ENCODE measurements at places on chromosomes 5 and 9.

DNA sequence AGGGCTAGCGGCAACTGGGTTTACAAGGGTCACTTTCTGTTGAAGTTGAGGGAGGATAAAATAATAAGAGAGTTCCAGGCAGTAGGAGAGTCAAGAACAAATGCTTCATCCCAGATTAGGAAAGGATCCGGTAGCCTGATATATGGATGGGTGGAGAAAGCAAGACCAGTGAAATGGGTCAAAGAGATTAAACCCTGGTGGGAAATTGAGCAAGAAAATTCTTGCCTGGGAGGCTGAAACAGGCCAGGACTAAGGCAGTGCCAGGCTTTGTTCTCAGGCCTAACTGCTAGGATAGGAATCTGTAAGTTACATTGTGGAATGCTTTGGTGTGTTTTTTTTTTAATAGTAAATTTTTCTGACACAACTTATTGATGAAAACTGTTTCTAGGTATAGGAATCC lies 257.4 kb upstream of the RFX3 start:
- no peak for DNase-seq

- DNase-seq, result peak; percentile 64
Observed at GRCh38 chr5:431001-431710, 11.8 kb upstream of the EXOC3 start.

DNA sequence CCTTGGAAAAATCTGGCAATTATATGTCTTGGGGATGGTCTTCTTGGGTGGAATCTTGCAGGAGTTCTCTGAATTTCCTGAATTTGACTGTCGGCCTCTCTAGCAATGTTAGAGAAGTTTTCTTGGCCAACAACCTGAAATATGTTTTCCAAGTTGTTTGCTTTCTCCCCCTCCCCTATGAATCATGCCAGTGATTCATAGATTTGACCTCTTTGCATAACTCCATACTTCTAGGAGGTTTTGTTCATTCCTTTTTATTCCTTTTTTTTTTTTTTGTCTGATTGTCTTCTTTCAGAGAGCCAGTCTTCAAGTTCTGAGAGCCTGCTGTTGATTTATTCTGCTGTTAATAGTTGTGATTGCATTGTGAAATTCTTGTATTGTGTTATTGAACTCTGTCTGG lies 56.7 kb upstream of the SLC44A1 start:
- no peak for DNase-seq

GRCh38 chr9:27341545-27342294 lies 44.8 kb upstream of the EQTN start:
- DNase-seq, result no peak

DNA sequence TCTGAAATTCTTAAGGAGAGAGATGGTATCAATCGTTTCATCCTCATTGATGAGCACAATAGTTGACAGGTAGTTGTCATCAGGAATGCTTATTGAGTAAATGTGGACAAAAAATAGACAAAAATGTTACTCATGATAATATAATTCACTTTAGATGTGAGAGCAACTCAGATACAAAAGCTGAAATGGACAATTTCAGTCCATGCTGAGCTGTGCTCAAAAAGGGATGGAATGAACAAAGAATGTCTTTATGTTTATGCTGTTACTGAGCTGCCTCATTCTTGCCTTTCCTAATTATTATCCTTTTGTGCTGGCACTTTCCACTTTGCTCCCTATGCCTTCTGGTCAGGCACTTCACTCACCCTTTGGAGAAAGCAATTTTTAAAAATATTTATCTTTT lies 49.5 kb downstream of the JAKMIP2 start:
- DNase-seq, result no peak

DNA sequence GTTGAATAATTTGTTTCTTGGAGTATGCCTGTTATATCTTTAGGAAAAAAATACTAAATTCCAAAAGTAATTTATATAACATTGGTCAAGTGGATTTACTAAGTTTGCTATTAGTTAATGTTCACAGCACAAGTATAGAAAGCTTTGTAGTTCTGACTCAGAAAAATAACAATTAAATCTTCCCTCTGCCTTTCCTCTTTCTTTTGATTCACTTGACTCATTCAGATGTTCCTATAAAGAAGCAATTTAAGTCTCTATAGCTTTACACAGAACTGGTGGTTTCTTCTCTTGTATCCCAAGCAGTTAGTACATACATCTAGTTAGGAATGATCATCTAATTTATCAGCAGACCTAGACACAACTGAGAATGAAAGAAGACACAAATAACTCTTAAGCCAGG lies 4.5 kb upstream of the CDC42SE2 start:
- no peak for DNase-seq

- no peak for DNase-seq
Observed at GRCh38 chr9:128310461-128310860, 11.8 kb downstream of the TRUB2 start.

DNA sequence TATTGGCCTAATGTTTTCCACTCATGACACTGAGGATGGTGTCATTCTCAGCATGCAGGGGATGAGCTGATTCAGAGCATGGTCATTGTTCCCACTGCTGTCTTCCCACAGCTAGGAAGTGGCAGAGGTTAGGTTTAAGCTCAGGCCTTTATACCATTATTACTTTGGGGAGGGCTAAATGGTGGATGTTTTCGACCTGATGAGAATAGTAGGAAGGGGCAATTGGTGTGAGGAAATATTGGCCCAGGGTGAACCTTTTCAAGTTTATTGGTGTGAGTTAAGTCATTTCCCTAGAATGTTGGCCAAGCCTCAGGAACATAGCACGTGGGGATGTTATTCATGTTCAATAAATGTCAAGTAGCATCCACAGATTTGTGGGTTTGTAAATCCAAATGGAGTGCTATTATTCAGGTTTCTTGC lies 59.6 kb downstream of the ARHGAP26 start:
- DNase-seq, result no peak

GRCh38 chr5:135874461-135874860 lies 21.2 kb downstream of the IL9 start:
- no peak for DNase-seq

DNA sequence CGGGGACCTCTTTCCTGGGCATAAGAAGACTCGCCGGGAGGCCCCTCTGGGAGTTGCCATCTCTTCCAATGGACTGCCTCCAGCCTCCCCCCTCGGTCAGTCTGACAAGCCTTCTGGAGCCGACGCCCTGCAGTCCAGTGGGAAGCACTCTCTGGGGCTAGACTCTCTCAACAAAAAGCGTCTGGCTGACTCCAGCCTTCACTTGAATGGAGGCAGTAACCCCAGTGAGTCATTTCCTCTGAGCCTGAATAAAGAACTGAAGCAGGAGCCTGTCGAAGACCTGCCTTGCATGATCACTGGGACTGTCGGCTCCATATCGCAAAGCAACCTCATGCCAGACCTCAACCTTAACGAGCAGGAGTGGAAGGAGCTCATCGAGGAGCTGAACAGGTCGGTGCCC lies 28.4 kb upstream of the LTC4S start:
- no peak for DNase-seq

- DNase-seq, result no peak
Observed at GRCh38 chr5:77400645-77401044, 91.5 kb downstream of the WDR41 start.

GRCh38 chr9:124941679-124942561 lies 1.0 kb upstream of the GOLGA1 start:
- DNase-seq, result no peak

- DNase-seq, result no peak
Observed at GRCh38 chr5:59522201-59522831, 371.2 kb downstream of the PDE4D start.

DNA sequence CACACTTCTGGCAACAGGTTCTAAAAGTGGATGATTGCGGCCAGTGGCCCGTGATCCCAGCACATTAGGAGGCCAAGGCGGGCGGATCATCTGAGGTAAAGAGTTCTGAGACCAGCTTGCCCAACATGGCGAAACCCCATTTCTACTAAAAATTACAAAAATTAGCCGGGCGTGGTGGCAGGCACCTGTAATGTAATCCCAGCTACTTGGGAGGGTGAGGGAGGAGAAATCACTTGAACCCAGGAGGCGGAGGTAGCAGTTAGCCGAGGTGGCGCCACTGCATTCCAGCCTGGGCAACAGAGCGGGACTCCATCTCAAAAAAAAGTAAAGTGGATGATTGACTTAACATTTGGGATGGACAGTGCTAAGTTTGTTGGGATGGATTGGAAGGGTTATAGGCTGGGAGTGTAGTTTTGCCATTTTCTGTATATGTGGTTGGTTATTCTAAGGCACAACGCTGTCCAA lies 3.4 kb downstream of the MATR3 start:
- no peak for DNase-seq

Measured in NCI-H1930 (cell line).